Stimulated activated CD4-positive, alpha-beta T cell treated with anti-CD3 and anti-CD28 coated beads, TNF-alpha, amount 100 ng/mL, for 1 hour (primary cell): ENCODE measurements at places on chromosomes 16 and 17.

- DNase-seq: no peak
Observed at GRCh38 chr17:82941021-82942001, 101.5 kb upstream of the ZNF750 start.

GRCh38 chr17:52995147-52995546, 827.6 kb upstream of the KIF2B start:
- DNase-seq: no peak

GRCh38 chr17:28523876-28524275, 17.7 kb downstream of the FOXN1 start:
- DNase-seq: no peak

GRCh38 chr17:55527540-55528118, 16.4 kb upstream of the SMIM36 start:
- no peak for DNase-seq

GRCh38 chr16:14244196-14245010, 173.3 kb downstream of the MRTFB start:
- no peak for DNase-seq

DNA sequence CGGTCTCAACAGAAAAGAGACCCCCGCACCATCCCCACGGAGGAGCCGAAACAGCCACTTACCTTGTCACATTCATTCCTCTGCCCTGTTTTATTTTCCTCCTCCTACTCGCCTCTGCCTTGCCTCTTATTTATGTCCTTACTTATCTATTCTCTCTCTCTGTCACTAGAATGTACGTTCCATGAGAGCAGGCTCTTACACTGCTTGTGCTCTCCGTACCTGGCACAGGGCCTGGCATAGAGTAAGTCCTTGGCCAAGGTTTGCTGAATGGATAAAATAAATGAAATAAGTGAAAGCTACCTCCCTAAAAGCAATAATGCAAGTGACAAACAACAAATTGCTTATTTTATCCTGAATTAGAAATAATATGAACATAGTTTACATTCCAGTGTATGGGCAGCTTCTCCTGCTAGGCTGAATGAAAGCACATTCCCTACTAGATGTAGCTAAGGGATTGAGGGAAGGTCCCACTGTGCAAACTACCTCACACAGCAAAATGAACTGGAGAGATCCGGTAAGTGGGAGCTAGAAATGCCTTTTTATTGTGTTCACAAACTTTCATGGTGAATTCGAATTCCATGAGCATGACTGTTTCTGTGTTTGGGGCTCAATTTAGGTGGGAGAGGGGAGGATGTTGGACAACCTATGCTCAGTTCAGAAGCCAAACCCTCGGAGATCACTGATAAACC, 173.1 kb downstream of the PARN start:
- no peak for DNase-seq

DNA sequence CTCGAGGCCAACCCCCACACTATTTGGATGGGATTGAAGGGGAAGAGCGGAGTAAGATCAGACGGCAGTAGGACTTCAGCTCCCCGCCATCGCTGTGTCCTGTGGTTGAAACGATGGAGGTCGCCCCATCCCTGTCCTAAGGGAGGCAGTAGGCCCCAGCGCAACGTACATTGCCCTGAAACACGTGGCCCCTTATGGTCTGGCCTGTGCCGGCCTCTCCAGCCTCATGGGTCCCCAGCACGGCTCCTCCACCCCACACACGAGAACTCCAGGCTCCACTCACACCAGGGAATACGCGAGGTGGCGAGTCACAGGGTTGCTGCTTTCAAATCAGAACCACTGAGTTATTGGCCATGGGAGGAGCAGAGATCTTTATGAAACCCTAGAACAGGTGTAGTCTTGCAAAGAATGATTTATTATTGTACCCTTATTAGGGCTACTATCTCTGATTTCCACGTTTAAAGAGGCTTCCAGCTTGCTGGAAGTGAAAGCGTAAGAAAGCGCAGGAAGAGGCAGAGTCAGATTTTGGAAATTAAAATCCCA, 669 bp upstream of the DCTPP1 start:
- DNase-seq: no peak

DNA sequence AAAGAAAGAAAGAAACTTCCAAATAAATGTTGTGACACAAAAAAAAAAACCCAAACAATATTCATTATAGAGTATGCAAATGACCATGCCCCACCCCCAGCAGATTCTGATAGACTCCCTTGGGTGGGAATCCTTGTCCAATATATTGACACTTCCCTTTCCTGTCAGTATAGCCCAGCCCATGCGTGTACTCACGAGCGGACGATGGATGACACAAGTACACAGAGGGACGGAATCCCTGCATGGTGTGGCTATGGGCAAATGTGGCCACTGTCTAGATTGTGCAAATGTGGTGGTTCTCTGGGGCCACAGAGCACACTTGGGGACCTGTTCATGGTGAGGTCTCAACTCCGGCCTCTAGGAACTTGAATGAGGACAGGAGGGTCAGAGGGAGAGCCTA, 3.1 kb downstream of the RAB37 start:
- DNase-seq: no peak

GRCh38 chr16:68778551-68779231, 41.6 kb downstream of the CDH1 start:
- no peak for DNase-seq

GRCh38 chr17:68100000-68100641, 64.6 kb downstream of the KPNA2 start:
- no peak for DNase-seq

- no peak for DNase-seq
Observed at GRCh38 chr16:52805559-52806168, 247.0 kb downstream of the CHD9NB start.

- DNase-seq: no peak
Observed at GRCh38 chr16:27228045-27228444, 24.7 kb downstream of the KDM8 start.

- no peak for DNase-seq
Observed at GRCh38 chr17:12310811-12311210, 290.1 kb downstream of the MAP2K4 start.

- DNase-seq: no peak
Observed at GRCh38 chr17:80960037-80960796, 31.4 kb upstream of the CHMP6 start.

- no peak for DNase-seq
Observed at GRCh38 chr16:3822366-3823045, 58.0 kb downstream of the CREBBP start.

- DNase-seq: no peak
Observed at GRCh38 chr17:56319531-56319930, 166.3 kb downstream of the ANKFN1 start.

- DNase-seq: no peak
Observed at GRCh38 chr17:72517413-72518158, 396.8 kb downstream of the SOX9 start.

DNA sequence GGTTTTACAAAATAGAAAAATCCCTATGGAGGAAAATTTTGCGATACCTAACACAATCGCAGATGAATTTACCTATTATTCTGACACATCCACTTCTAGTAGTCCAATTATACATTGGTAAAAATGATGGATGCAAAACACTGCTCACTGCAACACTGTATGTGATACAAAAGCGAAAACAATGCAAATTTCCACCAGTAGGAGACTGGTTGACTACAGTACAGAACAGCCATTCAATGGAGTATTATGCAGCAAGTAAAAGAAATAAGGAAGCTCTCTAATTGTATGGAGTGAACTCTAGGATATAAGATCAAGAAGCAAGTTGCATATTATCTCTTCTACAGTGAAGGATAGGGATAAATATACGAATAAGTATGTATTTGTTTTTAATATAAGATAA, 48.5 kb downstream of the SETD6 start:
- no peak for DNase-seq

- no peak for DNase-seq
Observed at GRCh38 chr16:89094252-89094879, 714 bp downstream of the ACSF3 start.

GRCh38 chr16:2280981-2281542, 13.1 kb upstream of the RNPS1 start:
- DNase-seq: no peak

- DNase-seq: no peak
Observed at GRCh38 chr16:89737341-89738071, 16.2 kb downstream of the ZNF276 start.

DNA sequence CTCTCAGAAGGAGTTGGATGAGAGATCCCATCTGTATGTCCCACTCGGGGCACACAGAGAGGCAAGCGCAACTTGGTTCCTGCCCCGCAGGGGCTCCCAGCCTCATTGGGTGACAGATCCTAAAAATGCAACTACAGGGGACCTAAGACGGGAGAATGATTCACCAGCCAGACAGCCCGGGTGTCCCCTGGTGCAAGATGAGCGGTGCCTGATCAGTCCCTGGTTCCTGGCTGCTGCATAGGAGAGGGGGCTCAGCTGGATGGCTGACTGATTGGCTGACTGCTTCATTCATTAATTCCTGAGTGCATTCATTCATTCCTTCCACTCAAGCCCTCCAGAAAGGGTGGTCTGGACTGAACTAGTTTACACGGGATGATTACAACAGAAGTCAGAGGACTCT, 22.0 kb downstream of the WNT3 start:
- no peak for DNase-seq

DNA sequence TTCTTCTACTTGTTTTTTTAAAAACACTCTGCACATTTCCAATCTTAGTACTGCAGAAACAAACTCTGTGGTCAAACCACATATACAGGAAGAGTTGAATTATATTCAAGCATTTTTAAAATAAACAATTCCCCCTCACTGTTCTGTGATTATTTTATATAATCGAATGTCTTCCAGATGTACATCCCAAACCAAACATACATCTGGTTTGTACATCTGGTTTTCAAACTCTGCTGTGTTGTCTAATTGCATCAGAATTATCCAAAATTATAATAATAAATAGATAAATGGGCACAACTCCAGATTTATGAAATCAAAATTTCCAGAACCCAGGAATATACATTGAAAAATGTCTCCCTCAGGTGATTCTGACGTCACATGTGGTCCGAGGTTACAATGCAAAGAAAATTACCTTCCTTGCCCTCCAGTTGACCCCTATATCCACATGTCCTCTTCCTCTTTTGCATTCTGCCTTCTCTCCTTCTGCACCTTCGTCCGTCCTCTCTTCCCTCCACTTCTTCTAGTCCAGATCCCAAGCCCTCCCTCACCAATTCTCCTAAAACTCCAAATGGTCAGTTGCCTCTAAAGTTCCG, 13.3 kb upstream of the CCDC144A start:
- no peak for DNase-seq

- DNase-seq: peak; percentile 64
Observed at GRCh38 chr17:55264645-55265298, at the start of gene HLF. Gene HLF (plus strand): TSS chr17:55264960. CDS start chr17:55265485, 525 bp downstream.

- no peak for DNase-seq
Observed at GRCh38 chr16:78552106-78552675, 452.7 kb downstream of the WWOX start.

DNA sequence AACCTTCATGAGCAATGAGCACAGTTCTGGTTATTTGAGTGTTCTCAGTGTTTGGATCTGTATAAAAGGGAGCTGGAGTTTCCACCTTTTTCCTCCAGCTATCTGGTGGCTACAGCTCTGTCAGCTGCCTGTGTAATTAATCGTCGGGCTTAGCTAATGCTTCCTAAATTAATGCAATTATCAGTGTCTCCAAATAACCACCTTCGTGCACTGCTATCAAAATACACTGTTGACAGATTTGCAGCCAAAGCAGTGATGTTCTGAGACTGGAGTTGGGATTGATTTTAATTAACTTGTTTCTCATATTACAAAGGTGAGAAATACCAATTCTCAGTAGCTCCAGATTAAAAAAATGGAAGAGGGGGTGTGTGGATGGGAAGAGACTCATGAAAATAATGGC, 325.8 kb downstream of the CBLN1 start:
- DNase-seq: no peak

DNA sequence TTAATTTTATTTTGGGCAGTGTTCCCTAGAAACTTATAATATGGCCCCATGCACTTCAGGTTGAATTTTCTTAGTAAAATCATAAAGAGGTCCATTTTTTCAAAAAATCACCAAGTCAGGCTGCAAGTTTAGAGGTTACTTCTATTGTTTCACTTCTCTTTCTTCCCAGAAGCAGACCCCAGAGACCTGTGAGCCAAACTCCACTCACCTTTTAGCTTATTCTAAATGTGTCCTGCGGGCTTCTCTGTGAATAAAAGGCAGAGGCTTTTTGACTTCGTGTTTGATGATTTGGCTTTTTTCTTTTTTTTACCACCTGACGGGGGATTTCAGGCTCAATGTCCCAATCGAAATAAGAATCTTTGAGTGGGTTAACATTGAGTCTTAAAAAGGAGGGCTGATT, 7.4 kb downstream of the PRKCB start:
- no peak for DNase-seq

DNA sequence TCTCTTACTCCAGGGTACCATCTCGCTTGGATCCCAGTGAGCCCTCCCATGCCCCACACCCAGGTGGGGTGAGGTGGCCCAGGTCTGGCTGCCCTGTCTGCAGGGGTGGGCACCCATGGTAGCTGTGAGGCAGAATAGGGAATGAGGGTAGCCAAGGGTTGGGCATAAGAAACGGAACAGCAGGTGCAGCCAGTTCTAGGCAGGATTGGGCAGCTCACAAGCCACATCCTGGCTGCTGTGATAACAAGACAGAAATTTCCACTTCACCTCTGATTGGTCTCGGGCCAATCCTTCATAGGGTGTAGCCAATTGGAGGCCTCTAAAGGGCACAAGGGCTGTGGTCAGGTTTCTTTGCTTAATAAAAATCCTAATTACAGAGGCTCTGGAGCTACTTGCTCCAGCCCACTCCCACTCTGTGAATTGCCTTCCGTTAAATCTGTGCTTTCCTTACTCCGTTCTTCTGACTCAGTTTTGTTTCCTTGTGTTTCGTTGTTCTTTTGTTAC, 1.5 kb upstream of the ARHGDIG start:
- DNase-seq: no peak

- no peak for DNase-seq
Observed at GRCh38 chr16:17784073-17784472, 313.3 kb upstream of the XYLT1 start.

GRCh38 chr17:10775740-10776356, 28.1 kb downstream of the TMEM238L start:
- DNase-seq: no peak

DNA sequence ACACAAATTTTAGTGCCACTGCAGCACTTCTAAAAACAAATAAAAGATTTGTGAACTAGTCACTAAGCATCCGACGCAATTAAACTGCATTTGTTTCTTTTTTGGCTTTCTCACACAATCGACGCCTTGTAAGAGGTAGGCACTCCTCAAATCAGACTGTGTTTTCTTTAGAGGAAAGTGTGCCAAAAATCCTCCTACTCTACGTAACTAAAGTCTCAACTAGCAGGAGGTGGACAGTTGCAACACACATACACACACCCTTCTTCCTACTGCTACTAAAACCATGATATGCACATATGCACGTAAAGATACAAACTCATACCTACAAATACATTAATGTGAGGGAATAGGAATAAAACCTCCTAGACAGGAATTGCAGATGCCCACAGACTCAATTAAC, 844.7 kb upstream of the SOX9 start:
- DNase-seq: no peak

- DNase-seq: no peak
Observed at GRCh38 chr16:88599825-88600538, 29.8 kb downstream of the ZC3H18 start.

- no peak for DNase-seq
Observed at GRCh38 chr16:74019612-74020011, 277.0 kb upstream of the PSMD7 start.
